ENCODE measurements at places on chromosomes 13 and 19.

DNA sequence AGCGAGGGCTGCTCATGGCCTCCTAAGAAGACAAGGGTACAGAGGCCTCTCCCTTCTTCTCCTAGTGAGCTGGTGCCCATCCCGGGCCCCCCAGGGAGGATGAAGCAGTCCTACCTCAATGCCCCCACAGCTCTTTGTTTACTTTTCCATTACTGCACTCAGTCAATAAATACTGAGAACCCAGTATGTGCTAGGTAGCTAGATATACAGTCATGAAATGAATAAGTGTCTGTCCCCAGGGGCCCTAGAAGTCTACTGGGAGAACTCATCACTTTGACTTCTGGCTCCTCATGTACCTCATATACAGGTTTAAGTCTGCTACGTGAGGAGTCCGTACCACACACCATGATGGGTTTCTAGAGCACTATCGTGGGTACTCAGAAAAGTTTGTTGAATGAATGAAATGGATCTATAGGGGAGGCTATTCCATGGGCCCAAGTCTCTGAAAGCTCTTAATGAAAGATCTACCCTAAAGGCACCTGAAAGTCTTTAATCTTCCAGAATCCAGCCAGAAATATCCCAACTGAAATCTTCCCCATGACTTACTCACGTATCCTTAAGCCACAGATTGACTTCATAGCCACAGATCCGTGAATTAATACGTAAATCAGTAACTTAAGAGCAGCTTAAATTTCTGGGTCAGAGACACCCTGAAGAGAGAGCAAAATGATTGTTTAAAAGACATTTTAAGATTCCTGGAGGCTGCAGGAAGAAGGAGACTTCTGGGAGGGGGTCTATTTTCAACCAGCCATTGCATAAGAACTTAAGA, 51.6 kb upstream of the POMP start:
- DNase-seq = no peak

DNA sequence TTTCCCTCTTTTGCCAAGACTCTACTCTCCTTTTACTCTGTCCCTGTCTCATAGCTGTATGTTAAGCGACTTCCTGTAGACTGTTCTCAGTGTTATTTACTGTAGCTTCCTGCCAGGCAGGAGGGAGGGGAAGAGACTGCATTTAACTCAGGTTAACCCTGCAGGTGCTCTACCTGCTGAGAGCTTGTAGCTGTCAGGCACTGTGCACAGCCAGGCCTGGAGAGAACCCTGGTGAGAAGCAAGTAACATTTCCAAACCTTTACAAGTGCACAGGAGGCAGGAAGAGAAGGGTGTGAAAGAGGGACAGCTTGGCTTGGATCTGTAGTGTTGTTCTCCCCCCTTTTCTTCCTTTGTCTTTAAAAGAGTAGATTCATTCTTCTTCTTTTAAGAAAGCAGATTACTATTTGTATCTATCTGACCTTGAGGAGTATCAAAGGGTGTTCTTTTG, 167.1 kb downstream of the LMO7 start:
- peak; percentile 94 for DNase-seq

GRCh38 chr13:100644371-100644770, 30.2 kb downstream of the TMTC4 start:
- no peak for DNase-seq

DNA sequence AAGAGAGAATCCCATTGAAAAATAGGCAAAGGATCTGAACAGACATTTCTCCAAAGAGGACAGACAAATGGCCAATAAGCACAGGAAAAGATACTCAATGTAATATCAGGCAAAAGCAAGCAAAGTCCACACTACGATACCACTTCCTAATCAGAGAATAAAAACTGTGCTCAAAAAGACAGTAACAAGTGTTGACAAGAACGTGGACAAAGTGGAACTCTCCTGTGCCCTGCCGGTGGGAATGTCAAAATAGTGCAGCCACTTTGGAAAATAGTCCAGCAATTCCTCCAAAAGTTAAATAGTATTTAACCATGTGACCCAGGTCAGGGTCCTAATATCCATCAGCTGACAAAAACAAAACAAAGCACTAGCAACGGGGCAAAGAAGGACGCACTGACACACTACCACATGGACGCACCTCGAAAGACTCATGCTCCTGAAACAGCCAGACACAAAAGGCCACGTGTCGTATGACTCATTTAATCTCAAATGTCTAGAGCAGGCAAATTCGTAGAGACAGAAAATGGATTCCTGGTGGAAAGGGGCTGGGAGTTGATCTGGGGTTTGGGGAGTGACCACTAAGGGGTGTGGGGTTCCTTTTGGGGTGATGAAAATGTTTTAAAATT, 5.2 kb downstream of the MIER2 start:
- no peak for DNase-seq

DNA sequence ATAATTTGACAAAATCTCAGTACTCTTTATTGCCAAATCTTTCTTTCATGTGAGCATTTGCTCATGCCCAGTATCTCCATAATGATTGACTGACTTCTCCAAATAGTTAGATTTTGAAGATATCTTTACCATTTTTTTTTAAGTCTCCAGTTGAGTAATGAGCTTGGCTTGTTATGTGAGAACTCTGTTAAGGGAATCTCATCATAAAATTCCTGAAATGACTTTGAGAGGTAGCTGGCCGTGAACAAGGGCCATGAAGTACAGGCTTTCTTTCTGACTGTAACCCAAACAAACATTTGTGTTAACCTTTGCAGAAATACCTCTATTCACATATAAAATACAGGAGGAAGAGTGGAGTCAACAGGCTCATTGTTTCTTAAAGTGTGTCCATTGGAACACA, 449.7 kb downstream of the IRS2 start:
- DNase-seq = no peak
